ENCODE measurements at places on chromosomes 4 and X.

DNA sequence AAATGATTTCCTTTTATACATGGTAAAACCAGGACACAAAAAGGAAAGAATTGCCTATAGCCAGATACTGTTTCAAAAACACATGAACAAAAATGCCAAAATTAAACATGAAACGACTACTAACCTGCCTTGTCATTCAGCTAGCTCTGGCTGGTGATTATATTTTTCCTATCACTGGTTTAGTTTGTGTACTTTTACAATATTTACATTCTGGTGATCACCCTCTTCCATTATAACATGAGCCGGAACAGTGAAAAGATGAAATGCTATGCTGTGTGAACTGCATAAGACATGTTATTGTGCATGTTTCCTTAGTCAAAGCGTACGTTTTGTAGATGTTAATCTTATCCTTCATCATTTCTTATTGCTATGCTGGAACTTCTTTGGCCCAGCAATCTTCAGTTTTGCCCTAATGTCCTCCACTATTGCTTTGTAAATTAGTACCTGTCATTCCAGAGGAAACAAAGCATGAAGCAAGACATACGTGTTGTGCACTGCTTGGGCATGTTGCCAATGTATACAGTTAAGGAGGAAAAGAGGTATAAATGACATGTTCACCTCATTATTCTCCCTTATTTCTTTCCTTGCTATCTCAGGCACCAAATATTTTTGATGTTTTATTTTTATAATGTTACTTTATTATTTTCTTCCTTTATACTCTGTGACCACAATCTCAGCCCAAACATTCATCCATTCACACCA lies 386.3 kb downstream of the ARHGAP24 start:
- DNase-seq, result no peak

DNA sequence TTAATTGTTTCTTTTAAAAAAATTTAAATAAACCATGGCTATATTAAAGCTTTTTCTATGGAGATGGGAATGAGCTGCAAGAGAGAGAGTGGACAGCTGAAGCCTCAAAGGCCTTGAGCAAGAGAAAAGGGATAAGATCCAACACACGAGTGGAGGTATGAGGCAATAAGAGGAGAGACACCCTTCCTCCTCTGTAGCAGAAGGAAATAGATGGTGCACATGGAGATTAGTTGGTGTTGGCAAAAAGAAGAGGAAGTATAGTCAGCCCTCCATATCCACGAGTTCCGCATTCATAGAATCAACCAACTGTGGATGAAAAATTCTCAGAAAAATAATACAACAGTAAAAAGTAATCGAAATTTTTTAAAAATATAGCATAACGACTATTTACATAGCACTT lies 3.2 kb downstream of the CXorf38 start:
- DNase-seq, result no peak

DNA sequence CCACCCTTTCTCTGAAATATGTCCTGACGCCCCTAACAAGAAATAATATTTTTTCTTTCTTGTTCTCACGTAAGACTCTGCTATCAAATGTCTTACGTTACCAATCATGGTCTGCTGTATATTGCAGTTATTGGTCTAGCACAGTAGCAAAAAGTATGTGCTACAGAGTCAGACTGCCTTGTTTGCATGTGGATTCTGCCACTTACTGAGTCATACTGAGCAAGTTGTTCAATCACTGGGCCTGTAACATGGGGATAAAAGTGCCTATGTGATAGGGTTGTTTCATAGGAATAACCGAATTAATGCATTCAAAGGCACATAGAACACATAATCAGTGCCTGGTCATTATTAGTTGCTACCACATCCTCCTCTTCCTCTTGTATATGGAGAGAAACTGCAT lies 14.1 kb downstream of the RPGR start:
- no peak for DNase-seq

GRCh38 chrX:155070038-155070437 lies 898 bp downstream of the CMC4 start:
- DNase-seq, result no peak

DNA sequence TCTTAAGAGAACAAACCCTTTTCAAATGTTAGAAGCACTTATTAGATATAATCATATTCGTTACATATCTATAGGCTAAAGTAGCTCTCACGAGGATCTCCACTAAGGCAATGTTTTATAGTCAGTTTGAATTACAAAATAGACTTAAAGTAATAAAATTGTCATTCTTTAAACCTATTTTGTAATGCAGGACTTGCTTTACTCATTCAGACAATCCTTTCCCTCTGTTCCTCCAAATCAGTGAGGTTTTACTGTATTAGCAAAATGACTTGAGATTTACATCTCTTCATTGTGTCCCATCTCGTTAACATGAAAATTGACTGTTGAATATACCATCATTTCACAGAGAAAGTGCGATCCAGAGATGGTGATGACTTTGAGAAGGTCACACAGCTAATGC lies 264.4 kb downstream of the THOC2 start:
- DNase-seq, result no peak

- DNase-seq, result no peak
Observed at GRCh38 chrX:124407226-124407625, 60.9 kb downstream of the SH2D1A start.

DNA sequence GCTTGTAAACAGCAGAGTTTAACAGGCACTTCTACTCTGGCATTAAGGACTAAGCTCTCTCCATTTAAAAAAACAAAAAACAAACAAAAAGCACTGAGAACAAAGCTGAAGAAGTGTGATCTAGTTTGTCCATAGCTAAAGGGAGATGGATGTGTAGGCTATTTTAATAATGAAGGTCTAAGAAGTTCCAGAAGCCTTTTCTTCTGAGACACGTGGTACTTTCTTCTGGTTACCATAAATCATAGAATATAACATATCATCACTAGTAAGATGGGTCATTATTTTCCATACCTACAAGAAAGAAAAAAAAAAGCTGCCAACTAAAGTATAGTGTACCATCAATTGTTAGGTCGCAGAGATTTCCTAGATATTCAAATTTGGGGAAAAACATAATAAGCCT lies 722 bp upstream of the NBDY start:
- DNase-seq, result no peak

- no peak for DNase-seq
Observed at GRCh38 chrX:38919202-38919601, 117.9 kb downstream of the MID1IP1 start.

GRCh38 chrX:2508648-2509335 lies 8.0 kb upstream of the DHRSX start:
- no peak for DNase-seq

DNA sequence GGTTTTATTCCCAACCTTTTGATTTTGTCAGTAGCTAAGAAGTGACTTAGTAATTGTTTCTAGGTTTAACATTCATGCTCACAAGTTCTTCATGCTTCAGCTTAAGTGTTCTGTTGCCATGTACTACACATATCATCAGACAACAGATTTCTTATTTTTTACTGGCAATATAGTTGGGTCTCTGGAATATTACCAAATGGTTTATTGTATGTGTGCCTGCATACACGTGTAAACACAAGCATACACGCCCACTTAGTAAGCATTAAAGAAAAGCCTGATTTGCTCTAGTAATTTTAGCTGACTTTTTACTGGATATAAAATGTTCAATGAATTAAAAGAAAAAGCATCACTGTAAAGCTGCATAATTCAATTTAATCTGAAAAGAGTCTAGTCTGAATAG lies 199.8 kb downstream of the CAMK2D start:
- no peak for DNase-seq

DNA sequence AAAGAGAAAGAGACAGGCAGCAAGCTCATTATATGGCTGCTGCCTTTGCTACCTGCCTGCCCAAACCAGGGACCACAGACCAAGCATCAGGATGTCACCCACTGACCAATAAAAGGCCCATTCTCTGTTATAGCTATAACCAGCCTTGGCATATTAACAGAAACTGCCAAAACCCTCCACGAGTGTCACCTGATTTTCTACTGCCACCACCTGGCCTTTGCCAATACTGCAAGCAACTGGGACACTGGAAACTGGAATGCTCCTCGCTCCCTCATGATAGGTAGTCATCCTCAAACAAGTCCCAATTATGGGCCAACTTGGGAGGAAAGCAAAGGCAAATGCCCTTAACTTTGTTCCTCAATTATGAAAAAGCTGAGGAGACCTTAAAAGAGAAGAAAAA lies 76.0 kb downstream of the SPIN4 start:
- DNase-seq, result no peak

GRCh38 chr4:108916638-108917037 lies 153.8 kb upstream of the ETNPPL start:
- no peak for DNase-seq

- DNase-seq, result no peak
Observed at GRCh38 chr4:7358100-7358735, 76.5 kb downstream of the PSAPL1 start.

DNA sequence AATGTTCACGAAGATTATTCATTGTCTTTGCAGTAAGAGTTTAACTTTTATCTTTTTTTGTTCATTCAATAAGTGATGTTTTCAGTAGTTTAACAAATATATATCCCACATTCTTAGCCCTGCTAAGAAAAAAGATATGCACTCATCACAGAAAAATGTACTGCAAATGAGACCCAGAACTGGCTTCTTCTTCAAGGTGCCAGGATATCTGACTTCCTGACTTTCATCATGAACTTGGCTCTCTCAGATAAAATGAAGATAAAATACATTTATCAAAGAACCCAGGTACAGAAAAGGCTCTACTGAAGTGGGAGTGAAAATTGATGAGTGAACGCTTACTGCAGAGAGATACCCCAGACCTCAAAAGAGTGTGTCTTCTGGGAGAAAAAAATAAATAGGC lies 177.8 kb upstream of the DKK2 start:
- no peak for DNase-seq

DNA sequence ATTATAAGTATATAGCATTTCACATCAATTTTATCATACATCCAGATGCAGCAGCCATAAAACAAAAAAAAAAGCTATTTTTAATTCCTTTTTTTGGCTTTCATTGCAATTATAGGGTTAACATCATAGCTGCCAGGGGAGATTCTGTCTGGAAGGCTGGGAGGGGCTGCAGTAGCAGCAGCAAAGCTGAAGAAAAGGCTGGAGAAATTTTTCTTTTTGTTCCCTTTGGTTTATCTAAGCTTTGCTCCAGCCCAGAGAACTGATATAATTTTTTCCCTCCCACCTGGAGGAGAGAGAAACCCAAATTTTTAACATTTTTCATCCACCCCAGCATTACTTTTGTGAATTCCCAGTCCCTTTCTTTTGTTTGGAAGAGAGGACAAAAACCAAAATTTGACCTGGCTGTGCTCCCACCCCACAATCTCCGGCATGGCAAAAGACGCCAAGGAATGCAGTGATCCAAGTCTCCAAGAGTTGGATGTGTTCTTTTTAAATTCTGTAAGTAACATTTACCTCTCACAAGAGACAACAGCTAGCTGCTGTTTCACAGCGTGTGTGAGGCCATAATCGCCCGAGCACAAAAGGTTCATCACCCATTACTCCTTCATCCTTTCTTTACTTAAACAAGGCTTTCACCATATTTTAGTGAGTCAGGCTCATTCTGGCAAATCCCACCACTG lies 25.1 kb upstream of the FAM156A start:
- DNase-seq, result no peak

DNA sequence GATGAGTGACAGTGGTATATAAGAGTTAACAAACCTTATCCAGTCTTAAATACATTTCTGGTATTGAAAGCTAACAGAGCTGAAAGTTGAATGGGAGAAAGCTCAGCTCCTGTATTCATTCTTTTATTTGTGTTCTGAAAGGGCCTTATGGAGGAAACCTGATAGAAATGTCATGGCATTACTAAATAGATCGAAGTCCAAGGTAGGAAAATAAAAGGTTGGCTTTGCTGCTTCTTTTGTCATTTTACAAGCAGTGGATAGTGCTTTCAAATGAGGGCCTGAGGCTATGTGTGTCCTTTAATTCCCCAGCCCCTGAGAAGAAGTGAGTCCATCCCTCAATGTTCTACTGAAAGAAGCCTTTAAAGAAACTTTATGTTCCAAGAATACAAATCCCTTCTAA lies 974.3 kb upstream of the INTU start:
- DNase-seq, result no peak

GRCh38 chr4:175374459-175374858 lies 437.6 kb downstream of the GPM6A start:
- no peak for DNase-seq

DNA sequence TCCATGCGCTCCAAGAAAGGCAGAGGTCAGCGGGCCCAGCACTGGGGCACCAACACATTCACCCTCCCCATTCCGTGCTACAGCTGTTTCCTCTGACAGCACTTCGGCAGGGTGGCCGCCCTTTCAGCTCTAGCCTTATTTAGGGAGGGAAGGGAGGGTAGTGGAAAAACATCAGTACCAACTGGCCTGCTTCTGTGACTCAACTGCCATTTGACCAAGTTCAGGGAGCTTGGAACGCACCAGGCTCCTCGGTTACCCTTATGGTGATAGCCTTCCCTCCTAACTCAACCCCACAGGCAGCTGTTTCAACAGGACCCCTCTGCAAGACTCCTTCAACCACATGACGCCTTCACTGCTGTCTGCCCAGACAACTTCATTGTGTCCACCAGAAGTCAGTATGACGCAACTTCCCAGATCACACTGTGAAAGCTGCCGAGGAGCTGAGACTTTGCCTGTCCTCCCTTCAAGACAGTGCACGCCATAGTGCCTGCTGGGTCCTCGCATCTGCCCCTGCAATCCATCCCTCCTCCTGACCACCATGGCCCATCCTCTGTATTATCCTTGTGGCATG lies 132.2 kb downstream of the AFAP1 start:
- no peak for DNase-seq

DNA sequence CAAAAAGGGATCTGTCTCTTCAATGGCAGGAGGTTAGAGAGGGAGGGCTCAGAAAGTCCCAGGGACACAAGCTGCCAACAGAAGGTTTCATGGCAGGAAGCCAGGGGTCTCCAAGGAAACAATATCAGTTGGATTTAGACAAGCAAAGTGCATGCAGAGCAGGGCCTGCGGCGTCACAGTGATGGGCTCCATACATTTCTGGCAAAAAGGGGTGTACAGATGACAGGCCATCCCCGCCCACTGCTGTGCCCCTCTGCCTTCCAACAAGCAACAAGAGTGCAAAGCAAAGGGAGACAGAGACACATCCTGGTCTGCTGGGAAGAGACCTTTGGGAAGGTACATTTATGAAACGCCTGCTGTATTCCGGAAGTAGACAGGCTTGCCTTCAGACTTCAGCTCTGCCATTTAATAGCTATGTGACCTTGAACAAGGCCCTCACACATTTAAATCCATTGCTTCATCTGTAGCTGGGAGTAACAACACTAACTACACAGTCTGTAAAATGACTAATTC lies 121.2 kb downstream of the AFAP1 start:
- DNase-seq, result no peak

GRCh38 chr4:126065016-126065415 lies 750.3 kb downstream of the FAT4 start:
- DNase-seq, result no peak

DNA sequence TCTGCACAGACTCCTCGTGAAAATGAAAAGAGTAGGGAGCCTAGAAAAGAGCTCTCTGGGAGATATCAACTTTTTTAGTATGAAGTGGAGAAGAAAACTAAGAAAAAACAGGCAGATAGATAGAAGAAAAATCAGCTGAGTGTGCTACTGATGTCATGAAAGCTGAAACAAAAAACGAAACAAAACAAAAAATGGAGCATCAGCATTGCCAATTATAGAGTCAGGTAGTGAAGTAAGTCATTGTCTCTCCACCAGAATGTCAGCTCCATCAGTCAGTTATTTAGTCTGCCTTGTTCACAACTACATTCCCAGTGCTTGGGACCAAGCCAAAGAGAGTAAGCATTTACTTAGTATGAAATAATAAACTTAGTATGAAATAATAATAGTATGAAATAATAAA lies 595.1 kb downstream of the STPG2 start:
- DNase-seq, result no peak
